ENCODE measurements at places on chromosomes 3 and 15.

GRCh38 chr15:38041576-38041975 is 107.1 kb downstream of the TMCO5A start:
- peaks cover 24% of the 10 kb centered on the region for H3K27me3 ChIP-seq
- H3K4me1 ChIP-seq, result no peaks in the 10 kb centered on the region
- DNase-seq, result no peak
- H3K4me3 ChIP-seq, result no peak overlapping the region

GRCh38 chr3:145899241-145899640 is 261.7 kb downstream of the PLOD2 start:
- no peak overlapping the region for H3K27ac ChIP-seq
- H3K4me1 ChIP-seq, result no peaks in the 10 kb centered on the region
- H3K27me3 ChIP-seq, result no peaks in the 10 kb centered on the region
- H3K36me3 ChIP-seq, result no peaks in the 10 kb centered on the region
- H3K4me3 ChIP-seq, result no peak overlapping the region

DNA sequence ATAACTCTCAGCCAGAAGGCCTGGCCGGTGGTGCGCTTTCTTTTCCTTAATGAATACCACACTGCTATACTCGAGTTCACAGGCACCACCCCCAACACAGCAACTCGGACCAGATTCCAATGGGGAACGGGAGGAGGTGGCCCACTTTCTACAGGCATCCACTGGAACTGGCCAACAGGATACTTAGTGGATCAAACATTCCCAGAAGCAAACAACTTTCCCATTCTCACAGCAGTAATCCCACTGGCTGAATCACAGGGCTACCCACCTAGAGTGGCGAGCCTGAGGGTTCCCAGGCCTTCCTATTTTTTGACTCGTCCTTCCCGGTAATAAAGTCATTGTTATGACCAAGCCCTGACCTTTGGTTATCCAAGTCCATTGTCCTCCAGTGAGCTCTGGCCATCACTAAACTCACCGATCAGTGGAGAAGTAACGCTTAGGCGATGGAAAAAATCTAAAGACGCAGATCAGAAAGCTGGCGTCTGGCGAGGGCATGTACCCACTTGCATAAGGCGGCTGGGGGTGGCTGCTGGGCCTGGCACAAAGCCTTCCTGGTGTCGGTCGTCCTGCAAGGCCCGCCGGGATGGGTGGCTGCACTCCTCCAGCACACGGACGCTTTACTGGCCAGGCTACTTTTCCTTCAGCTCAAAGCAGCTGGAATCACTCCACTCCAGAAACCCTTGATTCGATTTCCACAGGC is 1.2 kb downstream of the EOGT start:
- peaks cover 19% of the 10 kb centered on the region for H3K4me1 ChIP-seq
- no peaks in the 10 kb centered on the region for H3K36me3 ChIP-seq
- DNase-seq, result no peak
- peak overlapping the region; percentile 90 for H3K4me3 ChIP-seq
- H3K27ac ChIP-seq, result no peak overlapping the region

GRCh38 chr3:42975456-42975855 is 3.7 kb upstream of the GASK1A start:
- H3K27ac ChIP-seq, result no peak overlapping the region
- H3K4me1 ChIP-seq, result peaks cover 4% of the 10 kb centered on the region
- H3K36me3 ChIP-seq, result peaks cover 8% of the 10 kb centered on the region
- peaks cover 27% of the 10 kb centered on the region for H3K27me3 ChIP-seq
- H3K4me3 ChIP-seq, result no peak overlapping the region
- no peak for DNase-seq

- H3K4me3 ChIP-seq, result peak overlapping the region; percentile 93
- H3K27me3 ChIP-seq, result no peaks in the 10 kb centered on the region
- H3K4me1 ChIP-seq, result peaks cover 50% of the 10 kb centered on the region
These were observed 1.1 kb downstream of the RIOX2 start for GRCh38 chr3:97970956-97971620.

DNA sequence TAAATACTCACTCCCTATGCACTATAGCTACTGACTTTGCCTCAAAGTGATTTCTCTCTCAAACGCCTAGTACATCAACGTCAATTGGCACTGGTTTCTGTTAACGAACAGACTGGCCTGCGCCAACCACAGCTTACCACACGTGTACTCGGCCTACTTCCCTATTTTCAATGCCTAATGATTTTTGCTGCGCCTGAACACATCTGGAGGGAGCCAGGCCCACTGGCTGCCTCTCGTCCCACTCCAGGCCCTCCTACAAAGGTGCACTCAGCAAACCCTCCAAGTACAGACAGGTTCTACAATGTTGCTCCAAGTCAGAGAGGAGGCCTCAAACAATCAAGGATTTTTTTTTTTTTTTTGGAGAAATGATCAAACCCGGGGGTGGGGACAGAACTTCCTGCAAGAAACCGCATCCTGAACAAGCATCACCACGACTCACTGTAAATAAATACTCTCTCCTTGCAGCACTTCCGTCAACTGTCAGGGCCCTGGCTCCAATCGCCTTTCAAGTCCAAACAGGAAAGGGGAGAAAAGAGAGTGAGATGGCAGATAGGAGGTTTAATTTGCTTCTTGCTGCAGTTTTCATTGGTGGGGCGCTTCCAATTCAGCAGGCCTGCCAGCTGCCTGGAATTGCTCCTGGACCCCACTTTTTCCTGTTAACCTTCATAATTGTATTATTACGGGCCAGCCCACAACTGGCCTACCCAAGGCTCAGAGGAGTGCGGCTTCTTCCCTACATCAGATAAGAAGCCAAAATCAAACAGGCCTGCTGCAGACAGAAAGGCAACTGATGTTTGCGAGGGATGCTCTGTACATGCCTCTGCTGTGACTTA is 139.3 kb downstream of the FOXP1 start:
- peak overlapping the region; percentile 79 for H3K4me3 ChIP-seq
- peaks cover 2% of the 10 kb centered on the region for H3K36me3 ChIP-seq
- no peaks in the 10 kb centered on the region for H3K27me3 ChIP-seq
- H3K27ac ChIP-seq, result peak overlapping the region; percentile 98
- DNase-seq, result peak; percentile 60

DNA sequence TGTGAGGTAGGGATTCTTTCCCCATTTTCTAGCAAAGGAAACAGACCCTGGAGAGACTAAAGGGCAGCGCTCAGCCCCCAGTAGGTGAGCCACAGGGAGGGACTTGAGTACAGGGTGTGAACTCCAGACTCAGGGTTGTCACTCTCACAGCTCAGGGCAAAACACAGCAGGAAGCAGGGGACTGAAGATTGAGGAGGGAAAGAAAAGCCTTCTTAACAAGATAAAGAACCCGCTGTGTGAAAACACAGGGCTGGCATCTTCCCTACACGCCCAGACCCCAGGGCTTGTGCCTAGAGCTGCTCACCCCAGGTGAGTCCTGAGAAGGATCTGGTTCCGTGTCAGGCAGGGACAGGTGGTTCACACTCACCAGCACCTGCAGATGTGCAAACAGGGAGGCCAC is 59.6 kb downstream of the ABTB1 start:
- peaks cover 36% of the 10 kb centered on the region for H3K27me3 ChIP-seq
- no peak overlapping the region for H3K4me3 ChIP-seq
- no peak for DNase-seq
- H3K4me1 ChIP-seq, result peaks cover 3% of the 10 kb centered on the region

GRCh38 chr3:155744010-155744625 is 753 bp downstream of the PLCH1 start:
- peaks cover 48% of the 10 kb centered on the region for H3K27me3 ChIP-seq
- H3K4me3 ChIP-seq, result peak overlapping the region; percentile 95
- peaks cover 19% of the 10 kb centered on the region for H3K4me1 ChIP-seq
- peak overlapping the region; percentile 94 for H3K27ac ChIP-seq

GRCh38 chr3:154779571-154779970 is 300.5 kb upstream of the MME start:
- H3K36me3 ChIP-seq, result no peaks in the 10 kb centered on the region
- no peaks in the 10 kb centered on the region for H3K4me1 ChIP-seq
- no peak overlapping the region for H3K4me3 ChIP-seq
- no peak overlapping the region for H3K27ac ChIP-seq
- no peak for DNase-seq
- H3K27me3 ChIP-seq, result no peaks in the 10 kb centered on the region

Data from T-helper 17 cell (primary cell).